Thoracic aorta (tissue), 2 donors: ENCODE measurements at places on chromosomes 7 and 10.

DNA sequence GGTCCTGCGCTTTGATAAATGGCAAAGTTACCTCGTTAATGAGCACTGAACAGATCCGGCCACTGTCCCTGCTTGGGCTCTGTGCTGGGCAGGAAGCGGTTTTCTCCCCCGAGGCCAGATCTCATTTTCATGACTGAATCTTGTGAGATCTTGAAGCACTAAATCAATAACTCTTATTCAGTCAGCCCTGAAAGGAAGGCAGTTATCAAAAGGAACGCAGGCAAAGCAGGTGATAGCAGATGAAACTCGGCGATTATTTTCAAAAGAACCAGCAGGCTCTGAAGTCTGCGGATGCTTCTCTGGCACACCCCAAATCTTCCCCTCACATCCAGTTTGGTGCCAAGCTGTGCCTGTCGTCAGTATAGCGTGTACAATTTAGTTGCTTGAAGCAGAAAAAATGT, 228.7 kb downstream of the BAMBI start:
- DNase-seq: no peak

DNA sequence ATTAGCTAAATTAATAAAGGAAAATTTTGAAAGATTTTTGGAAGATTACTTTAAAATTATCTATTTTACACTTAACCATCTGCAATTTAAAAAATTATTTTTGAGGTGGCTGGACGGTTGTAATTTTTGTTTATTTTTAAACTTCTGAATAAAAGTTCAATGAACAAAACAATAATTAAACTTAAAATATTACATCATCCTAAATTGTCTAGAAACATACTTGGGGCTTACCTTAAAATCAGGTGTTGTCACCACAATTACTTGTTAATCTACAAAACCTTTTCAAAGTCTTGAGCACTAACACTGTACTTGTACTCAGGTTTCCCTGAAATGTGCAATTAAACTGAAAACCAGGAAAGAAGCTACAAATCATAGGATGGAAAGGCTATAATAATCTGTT, 328.3 kb downstream of the NXPH1 start:
- DNase-seq: no peak

GRCh38 chr7:43542716-43543115, 40.2 kb upstream of the STK17A start:
- no peak for DNase-seq

DNA sequence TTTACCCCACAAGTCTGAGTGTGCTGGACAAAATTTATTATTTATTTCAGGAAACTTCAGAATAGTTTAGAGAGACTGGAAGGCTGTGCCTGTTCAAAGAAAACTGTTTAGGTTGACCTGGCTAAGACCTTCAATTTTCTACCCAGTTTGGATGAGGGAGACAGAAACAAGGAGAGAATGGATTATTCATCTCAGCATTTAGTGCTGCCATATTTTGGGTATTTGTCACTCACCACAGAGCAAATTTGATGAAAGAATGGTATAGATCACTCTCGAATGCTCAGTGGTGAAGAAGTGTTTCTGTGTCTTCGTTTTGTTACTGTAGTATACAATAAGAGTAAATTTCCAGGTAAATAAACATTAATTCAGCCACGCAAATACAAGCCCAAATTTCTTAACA, 71.8 kb downstream of the SEMA3C start:
- no peak for DNase-seq

- DNase-seq: no peak
These were observed 59.1 kb upstream of the NKX6-2 start for GRCh38 chr10:132845041-132845551.

DNA sequence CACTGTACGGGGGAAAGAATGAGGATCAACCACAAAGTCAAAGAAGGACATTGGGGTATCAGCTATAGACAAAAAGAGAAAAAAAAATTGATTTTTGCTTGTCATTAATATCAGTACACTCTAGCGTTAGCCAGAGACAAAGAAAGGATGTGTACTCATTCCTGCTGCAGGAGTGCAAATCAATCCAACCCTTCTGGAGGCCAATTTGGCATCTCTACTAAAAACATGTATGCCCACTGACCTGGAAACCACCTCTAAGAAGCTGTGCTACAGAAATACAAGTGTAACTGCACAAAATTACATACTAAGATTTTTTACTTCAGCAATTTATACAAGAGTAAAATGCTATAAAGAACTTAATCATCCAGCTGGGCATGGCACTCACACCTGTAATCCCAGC, 13.6 kb downstream of the NSMCE4A start:
- DNase-seq: no peak

DNA sequence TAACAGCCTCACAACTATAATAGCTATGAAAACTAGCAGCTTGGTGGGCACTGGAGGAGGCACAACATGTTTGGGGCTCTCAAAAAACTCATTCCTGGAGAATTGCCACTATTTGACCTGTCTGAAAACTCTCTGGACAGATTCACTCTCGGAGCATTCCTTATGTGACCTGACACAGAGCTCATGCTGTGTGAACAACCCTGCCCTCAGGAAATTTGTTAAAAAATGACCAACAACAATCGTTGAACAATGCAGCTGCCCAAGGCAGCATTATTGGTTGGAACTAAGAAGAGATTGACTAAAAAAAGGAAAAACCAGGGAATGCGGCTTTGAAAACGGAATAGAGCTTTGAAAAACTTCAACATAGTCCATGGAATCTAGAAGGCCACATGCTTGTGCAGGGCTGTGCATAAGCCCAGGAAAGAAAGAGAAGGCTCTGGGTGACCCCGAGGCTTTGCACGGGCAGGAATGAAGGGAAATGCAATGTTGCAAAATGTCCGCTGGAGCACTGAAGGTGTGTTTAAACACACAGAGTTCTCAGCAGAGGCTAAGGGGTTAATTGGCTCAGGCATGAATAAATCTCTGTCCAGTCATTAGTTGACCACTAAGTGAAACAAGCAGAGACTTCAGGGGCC, 52.8 kb downstream of the NAMPT start:
- DNase-seq: no peak

DNA sequence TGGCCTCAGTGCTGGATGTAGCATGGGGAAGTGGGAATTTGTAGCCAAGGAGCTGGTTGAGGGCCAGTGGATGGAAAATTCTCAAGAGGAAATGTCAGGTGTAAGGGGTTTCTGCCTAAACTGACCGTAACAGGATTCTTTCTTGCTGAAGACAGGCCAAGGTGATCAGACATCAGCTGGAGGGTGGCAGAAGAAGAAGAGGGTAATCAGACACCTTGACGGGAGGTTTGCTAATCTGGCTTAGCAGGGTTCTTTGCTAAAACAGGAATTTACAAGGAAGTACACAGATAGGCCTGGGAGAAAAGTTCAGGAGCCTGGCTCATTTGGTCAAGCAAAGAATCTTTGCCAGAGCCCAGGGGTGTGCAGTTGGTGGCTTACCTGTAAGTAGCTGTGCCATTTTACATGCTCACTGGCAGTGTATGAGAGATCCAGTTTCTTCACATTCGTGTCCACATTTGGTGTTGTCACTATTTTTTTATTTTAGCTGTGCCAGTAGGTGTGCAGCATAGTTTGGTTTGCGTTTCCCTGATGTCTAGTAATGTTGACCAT, 73.7 kb downstream of the BMPR1A start:
- DNase-seq: no peak

DNA sequence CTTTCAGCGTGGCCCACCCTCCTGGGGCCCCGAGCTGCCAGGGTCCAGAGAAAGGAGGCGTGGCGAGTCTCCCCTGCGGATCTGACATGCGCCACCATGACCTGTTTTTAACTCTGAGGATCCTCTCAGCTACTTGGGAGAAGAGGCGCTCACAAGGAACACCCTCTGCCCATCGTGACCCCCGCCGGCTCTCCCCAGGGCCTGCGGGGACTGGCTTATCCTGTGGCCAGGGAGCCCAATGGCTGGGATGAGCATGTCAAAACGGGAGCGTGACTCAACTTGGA, 93.7 kb downstream of the EBF3 start:
- no peak for DNase-seq

- no peak for DNase-seq
These were observed 73.8 kb upstream of the EFCAB10 start for GRCh38 chr7:105655067-105655466.

DNA sequence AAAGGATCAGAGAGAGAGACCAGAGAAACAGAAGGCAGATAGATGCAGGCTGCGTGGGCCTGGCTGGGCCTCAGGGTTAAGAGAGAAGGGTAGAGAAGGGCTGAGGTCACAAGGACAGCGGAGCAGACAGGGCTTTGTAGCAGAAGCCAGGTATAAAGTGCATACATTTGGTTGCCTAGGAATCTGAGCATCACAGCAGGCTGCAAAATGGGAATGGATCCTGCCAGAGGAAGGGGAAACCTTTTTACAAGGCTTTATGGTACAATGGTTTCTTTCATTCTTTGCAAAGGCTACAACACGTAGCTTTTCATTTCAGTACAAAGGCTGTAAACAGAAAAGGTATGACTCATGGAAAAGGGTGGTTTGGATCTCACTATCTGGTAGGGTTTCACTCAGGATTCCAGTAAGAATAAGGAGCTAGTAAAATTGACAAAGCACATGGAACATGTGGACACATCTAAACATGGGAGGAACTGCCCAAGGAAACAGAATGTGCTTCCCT, 275.1 kb downstream of the DOCK4 start:
- DNase-seq: no peak

GRCh38 chr10:83959328-83959727, 180.0 kb upstream of the GHITM start:
- no peak for DNase-seq

DNA sequence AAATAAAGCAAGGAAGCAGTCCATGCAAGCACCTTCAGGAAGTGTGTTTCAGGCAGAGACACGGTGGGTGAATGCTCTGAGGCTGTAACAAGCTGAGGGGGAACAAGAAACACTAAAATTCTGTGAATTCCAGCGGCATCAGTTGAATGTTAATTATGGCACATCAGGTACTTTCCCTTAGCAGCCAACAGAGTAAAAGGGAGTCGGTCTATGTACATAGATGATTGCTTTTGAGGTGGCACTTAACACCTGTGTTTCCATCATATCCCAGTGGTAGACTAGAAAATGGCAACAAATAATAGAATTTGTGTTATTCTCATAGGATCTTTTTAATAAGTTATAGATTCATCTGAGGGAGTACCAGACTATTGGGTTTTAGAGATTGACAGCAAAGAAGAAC, 481.0 kb upstream of the KLF6 start:
- no peak for DNase-seq

- no peak for DNase-seq
These were observed 2.4 kb downstream of the PWWP2B start for GRCh38 chr10:132399117-132400035.

DNA sequence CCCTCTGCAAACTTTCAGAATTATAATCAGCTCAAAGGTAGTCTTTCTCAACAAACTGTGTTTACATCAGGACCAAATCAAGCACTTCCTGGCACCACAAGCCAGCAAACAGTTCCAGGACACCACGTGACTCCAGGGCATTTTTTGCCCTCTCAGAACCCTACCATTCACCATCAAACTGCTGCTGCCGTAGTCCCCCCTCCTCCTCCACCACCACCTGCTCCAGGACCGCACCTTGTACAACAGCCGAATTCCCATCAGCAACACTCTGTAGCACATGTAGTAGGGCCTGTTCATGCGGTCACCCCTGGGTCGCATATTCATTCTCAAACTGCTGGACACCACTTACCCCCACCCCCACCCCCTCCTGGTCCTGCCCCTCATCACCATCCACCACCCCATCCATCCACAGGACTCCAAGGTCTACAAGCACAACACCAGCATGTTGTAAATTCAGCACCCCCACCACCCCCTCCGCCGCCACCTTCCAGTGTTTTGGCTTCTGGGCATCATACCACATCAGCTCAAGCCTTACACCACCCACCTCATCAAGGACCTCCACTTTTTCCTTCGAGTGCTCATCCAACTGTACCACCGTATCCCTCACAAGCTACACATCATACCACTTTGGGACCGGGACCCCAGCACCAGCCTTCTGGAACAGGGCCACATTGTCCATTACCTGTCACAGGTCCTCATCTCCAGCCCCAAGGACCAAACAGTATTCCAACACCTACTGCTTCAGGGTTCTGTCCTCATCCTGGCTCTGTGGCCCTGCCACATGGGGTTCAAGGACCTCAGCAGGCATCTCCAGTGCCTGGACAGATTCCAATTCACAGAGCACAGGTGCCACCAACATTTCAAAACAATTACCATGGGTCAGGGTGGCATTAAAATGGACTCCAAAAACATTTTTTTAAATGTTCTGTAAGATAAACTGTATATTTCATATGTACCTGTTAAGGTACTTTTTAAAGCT, 98.7 kb downstream of the KMT2E start:
- no peak for DNase-seq

DNA sequence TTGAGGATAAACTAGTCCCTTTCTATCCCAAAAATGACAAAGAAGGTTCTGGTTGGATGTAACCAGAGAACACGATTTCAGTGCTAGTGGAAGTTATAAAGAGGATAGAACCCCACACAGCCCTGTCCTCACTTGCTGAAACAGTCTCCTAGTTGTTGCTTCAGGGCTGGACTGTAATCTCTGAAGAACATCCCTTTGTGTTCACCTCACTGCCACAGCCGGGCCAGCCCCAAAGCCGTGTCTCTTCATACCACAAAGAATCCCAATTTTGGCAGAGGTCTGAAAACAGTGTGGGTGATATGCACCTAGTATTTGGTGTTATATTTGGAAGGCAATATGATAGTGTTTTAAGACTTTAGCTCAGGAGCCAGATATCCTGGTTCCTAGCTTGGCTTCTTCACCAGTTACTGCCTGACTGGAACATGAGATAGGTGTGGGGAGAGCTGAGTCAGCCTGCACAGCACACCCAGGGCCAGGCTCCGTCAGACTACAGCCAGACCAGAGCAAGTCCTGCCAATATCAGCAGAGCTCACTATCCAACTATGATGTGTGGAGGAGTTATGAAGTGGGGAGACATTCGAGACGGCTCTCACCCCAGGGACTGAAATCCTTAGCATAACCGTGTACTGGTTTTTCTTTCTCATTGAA, 21.2 kb downstream of the CYP3A4 start:
- DNase-seq: peak; percentile 3

GRCh38 chr10:30510184-30510931, 76.4 kb downstream of the MAP3K8 start:
- DNase-seq: peak; percentile 57

GRCh38 chr7:144738708-144739314, 97.0 kb downstream of the TPK1 start:
- no peak for DNase-seq
